ENCODE measurements at places on chromosomes 12 and 14. TPM values are rescaled to one million over a fixed set of nuclear protein-coding genes. Genes with fewer than 3 reads are reported as not detected.

The SAV1 gene
- 23.8 TPM for total RNA-seq

The TOGARAM1 gene
- total RNA-seq, result 10.3 TPM

The CLBA1 gene
- 14.4 TPM for total RNA-seq

The ADAMTS20 gene
- not detected for total RNA-seq

The CAPZA3 gene
- not detected for total RNA-seq

The FGFR1OP2 gene
- 28.9 TPM for total RNA-seq
